ENCODE measurements at places on chromosomes 4 and X. TPM values are rescaled to one million over a fixed set of nuclear protein-coding genes. Genes with fewer than 3 reads are reported as not detected.

Gene NAP1L5
- 1.3 TPM for total RNA-seq

Gene ATRX
- total RNA-seq, result 33.8 TPM

Gene XAGE2
- total RNA-seq, result not detected

Gene F9
- total RNA-seq, result not detected

Gene TRAM1L1
- total RNA-seq, result 2.9 TPM

Data from H7 (cell line).